ENCODE measurements at places on chromosomes 7 and 10. TPM values are rescaled to one million over a fixed set of nuclear protein-coding genes. Genes with fewer than 3 reads are reported as not detected.

GRCh38 chr10:100887761-100888296, 24.9 kb upstream of the SLF2 start:
- no peak for DNase-seq

DNA sequence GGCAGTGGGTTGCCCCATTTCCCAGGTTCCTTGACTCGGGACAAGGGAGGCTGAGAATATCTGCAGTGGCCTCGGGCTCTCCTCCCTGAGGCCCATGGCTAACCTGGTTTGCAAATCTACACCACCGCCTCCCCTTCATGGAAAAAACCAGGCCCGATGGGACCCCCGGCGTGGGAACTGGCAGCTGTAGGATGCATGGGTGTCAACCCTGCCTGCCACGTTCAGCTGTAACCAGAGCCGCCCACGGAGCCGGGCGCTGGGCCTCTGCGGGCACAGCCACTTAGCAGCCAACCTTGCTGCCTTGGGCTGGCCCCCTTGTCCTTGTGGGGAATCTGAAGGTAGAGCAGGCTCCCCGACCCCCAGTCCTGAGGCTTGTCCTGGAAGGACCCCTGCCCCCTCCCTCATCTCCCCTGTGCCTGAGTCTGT, 1.6 kb downstream of the PWWP2B start:
- DNase-seq, result no peak

DNA sequence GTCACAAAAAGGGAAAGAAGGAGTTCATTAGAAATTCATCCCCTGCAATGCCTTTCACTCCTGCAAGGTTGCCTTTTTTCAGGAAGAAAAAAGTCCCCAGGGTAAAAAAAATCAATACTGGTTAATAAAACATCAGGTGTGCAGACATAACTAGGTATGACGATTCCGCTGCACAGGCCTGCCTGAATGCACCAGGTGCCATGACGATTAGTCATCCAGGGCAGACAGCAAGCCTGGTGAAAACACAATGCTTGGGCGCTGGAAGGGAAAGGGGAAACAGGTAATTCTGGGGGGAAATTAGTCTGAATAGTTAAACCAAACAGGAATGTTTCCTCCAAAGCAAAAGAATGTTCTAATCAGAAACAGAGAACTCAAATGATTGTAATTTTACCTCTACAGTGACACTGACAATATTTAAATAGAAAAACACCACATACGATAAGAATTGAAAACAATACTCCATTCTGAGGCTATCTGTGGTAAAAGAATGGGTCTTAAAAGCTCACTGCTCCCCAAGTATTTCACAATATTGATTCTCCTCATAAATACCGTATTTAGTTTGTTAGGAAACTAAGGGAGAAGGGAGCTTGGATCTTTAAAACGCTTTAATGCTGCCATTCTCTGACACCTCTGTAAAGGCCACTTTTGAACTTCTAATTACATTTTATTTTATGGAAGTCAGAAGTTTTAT, 45.2 kb downstream of the VPS41 start:
- peak; percentile 29 for DNase-seq

DNA sequence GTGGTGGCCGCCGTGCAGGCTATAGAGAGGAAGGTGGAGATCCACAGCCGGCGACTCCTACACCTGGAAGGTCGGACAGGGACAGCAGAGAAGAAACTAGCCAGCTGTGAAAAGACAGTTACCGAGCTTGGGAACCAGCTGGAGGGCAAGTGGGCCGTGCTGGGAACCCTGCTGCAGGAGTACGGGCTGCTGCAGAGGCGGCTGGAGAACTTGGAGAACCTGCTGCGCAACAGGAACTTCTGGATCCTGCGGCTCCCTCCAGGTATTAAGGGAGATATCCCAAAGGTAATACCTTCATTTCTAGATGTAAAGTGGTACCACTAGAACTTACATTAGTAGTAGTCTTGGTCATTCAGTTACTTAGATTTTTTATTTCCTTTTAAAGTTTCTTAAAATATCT, 6.8 kb downstream of the ZNF398 start:
- no peak for DNase-seq

- no peak for DNase-seq
These were observed 71.7 kb downstream of the PRLHR start for GRCh38 chr10:118523775-118524174.

DNA sequence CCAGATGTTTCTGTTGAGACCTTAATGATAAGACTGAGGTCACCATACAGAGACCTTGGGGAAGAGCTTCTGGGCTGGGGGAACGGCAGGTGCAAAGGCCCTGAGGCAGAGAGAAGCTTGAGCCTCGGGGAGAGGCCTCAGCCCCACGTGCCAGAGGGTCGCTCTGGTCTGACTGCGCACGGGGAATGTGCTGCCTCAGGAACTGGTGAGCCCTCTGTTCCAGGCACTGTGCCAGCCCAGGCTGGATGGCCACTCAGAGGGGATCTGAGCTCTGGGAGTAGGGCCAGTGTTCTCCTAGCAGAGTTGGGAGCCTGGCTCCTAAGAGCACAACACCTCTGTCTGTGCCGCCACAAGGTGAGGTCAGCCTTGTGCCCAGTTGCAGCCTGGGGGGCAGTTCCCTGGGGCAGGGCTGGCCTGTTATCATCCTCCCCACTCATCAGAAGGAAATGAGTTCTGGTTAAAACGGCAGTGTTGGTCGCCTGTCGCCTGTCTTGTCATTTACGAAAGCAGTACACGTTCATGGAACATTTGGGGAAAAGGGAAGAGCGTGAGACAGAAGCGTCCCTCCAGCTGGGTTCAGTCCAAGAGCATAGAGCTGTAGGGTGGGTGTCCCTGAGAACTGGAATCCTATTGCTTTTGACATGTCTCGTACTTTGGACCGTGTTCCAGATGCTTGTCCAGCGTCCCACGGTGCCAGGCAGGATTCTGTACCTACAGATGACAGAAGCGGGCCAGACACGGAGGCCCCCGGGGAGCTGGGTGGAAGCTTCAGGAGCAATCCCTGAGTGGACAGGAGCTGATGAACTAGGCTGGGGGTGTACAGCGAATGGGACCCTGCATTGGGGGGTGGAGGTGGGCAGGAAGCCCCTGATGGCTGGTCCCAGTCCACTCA, 4.3 kb downstream of the TTYH3 start:
- no peak for DNase-seq

DNA sequence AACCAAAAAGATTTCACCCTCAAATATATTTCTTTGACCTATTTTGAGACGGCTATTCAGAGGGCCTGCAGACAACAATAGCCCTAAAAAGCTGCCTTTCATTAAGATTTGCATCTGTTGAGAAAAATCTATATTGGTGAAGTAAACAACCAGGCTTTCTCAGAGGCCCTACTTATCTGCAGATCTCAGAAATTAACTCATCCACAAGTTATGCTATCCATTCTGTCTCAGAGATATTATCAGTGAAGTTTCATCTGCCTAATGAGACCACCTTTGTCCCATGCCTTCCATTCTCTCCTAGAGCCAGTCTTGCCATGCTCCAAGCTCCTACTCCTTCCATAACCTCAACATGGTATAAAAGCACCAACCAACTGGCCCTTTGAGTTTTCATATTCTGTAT, 130.3 kb downstream of the CACNA2D1 start:
- DNase-seq, result no peak

GRCh38 chr10:12382157-12382548, 32.8 kb downstream of the CAMK1D start:
- DNase-seq, result no peak

DNA sequence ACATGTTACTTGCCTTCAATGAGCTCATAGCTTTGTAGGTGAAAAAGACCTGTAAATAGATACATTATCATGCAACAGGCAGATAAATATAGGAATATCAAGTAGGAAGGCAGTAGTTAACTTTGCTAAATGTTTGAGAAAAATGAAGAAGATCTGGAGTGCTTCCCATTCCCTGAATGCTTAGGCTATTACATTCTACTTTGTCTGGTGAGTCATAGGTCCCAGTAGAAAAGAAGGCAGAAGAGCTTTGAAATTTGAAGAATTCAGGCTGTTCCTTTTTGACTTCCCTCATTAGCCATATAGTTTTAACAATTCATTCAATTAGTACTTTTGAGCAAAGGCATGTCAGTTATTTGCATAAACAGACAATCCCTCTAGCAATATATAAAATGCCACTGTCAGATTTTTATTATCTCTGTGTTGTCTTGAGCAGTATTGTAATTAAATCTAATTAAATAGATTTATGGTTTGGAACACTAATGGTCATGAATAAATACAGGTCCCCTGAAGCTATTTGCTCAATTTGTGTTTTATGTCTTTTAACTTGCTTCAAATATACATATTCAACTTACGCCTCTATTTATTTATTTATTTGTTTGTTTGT, 875.0 kb downstream of the REEP3 start:
- peak; percentile 48 for DNase-seq

GRCh38 chr10:88810196-88810961, 7.8 kb downstream of the LIPM start:
- peak; percentile 88 for DNase-seq

GRCh38 chr10:62759599-62760175, 44.8 kb upstream of the ADO start:
- DNase-seq, result no peak

- DNase-seq, result peak; percentile 76
These were observed 10.0 kb downstream of the HHEX start for GRCh38 chr10:92699518-92700381.

DNA sequence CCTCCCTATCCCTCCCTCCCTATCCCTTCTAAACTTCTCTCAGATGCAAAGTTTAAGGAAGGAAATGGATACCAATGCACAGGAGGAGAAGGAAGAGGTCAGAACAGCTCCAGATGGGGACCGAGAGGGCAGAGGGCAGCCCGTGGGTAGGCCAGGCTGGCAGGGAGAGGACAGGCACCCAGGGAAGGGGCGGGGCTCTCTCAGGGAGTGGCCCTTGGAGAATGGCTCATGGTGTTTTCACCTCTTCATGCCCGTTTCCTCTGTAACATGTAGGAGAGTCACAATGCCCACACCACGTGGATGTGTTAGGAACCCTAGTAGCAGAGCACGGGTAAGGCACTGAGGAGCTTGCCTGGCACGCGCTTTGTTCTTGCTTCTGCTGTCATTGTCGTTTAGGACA, 264.5 kb downstream of the CELF2 start:
- DNase-seq, result no peak

- peak; percentile 97 for DNase-seq
These were observed at the start of gene PRPF18 for GRCh38 chr10:13586676-13587355. TSS of gene PRPF18 (plus strand) at chr10:13586965. CDS start at chr10:13587087, 122 bp downstream.

DNA sequence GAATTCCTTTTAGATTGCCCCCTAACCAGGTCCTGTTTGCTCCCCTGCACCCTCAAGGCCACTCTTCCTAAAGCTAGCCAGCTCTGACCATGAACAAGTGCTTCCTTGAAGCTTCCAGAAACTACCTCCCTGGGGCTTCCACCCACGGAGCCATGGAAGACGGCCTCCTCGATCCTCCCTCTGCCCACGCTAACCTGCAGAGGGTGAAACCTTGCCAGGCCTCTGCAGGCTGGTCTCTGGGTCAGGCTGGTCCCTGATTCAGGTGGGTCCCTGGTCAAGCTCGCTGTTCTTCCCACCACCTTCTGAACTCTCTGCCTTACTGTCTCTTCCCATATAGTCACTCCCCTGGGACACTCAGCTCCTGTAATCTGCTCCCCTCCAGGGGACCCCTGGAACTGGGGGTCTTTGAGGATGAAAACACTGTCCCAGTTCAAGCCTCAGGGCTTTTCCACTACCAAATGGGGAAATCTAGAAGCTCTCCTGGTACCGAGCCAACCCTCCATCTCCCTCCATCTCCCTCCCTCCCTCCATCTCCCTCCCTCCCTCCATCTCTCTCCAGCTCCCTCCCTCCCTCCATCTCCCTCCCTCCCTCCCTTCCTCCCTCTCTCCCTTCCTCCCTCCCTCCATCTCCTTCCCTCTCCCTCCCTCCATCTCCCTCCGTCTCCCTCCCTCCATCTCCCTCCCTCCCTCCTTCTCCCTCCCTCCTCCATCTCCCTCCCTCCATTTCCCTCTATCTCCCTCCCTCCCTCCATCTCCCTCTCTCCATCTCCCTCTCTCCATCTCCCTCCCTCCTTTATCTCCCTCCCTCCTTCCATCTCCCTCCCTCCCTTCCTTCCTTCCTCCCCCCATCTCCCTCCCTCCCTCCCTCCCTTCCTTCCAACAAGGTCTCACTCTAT, 2.9 kb downstream of the MLXIPL start:
- DNase-seq, result peak; percentile 66

DNA sequence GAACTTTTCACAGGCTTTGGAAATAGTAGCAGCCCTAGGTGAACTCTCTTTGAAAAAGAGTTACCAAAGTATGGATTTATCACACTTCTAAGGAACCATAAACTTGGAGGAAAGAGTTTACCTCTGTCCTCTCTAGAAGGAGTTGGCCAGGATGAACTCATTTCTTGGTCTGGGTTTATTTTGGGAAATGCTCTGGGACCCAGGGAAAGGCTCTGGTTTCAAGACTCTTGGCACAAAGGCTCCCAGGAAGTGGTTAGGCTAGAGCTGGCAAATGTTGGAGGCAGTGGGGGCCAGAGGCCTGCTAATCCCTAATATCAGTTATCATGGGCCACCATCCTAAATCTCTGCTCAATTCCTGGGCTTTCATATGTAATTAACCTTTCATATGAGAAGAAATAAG, 36.3 kb upstream of the CDK6 start:
- no peak for DNase-seq

GRCh38 chr7:142607351-142607750, 141.9 kb upstream of the PRSS1 start:
- DNase-seq, result no peak

DNA sequence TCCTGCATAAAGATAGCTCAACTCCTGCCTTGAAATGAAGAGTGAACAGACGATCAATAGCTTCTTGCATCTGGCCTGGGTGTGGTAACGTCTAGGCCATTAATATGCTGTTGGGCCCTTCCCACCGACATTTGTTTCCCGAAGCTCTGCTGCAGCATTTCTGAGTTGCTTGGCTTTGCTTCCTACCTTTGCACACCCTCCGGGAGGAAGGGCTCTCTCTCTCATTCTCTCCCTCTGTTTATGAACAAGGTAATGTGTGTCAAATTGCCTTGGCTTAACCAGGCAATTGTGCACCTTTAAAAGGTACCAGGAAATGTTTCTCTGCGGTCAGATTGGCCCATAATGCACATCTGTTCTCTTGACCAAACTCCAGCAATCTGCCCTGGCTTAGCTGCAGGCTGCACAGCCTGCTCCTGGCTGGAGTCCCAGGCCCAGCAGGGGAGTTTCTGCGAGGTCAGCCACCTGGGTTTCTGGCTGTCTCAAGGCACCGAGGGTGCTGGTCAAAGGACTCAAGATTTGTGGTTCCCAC, 223.7 kb downstream of the SNX10 start:
- no peak for DNase-seq

DNA sequence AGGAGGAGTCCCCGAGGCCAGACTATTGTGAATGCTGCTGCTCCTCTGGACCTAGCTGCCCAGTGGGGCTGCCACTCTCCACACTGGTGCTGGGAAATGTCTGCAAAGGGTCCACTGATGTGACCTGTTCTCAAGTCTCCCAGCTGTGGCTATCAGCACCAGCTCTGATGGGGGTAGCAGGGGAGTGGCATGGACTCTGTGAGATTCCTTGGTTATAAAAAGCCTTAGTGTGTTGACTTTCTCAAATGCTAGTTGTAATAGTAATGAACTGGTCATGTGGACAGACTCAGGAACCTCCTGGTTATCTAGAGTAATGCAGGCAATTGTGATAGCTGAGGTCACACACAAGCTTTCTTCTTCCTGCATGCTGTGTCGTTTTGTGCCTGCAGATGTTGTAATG, 34.1 kb upstream of the ARMC3 start:
- no peak for DNase-seq

ADCYAP1R1 gene
- total RNA-seq, result 10.6 TPM

SYPL1 gene
- total RNA-seq, result 78.1 TPM

KIAA1217 gene
- total RNA-seq, result 9.1 TPM

ZDHHC16 gene
- 58.1 TPM for total RNA-seq

UBE2D4 gene
- total RNA-seq, result 8.4 TPM

SFRP4 gene
- total RNA-seq, result not detected

All from GM23338 (cell line).